A549 treated with Hydrocortisone at 1 μM for 4 hours (cell line): ENCODE measurements at places on chromosomes 16 and 17. TPM values are rescaled to one million over a fixed set of nuclear protein-coding genes. Genes with fewer than 3 reads are reported as not detected.

Gene ZNF830
- total RNA-seq, result 13.5 to 17.7 TPM (median 13.9 TPM) in 5 replicates

Gene SECTM1
- 1.4 to 3.6 TPM (median 2.1 TPM) in 5 replicates for total RNA-seq

Gene CCL14
- not detected in 5 replicates for total RNA-seq

Gene GRB7
- total RNA-seq, result 3.1 to 5.2 TPM (median 3.9 TPM) in 5 replicates

Gene CD300E
- total RNA-seq, result not detected in 5 replicates

Gene GALR2
- total RNA-seq, result 0.89 to 1.8 TPM (median 1.7 TPM) in 5 replicates

Gene NR1D1
- total RNA-seq, result 8.6 to 10.5 TPM (median 10.2 TPM) in 5 replicates

Gene AGRP
- total RNA-seq, result 0.20 TPM in 1 of 5 replicates, not detected in the others

Gene KRTAP2-1
- total RNA-seq, result not detected in 5 replicates

Gene SAMD14
- 0.35 to 0.56 TPM (median 0.37 TPM) in 5 replicates for total RNA-seq

Gene ZNF423
- 0.08 to 0.28 TPM (median 0.18 TPM) in 5 replicates for total RNA-seq

Gene STX1B
- total RNA-seq, result 1.4 to 2.1 TPM (median 1.6 TPM) in 5 replicates

Gene SDR42E2
- total RNA-seq, result not detected in 5 replicates

Gene VAC14
- 30.9 to 34.7 TPM (median 33.5 TPM) in 5 replicates for total RNA-seq

Gene DNAH2
- total RNA-seq, result 0.01 to 0.08 TPM (median 0.02 TPM) in 5 replicates

Gene FTO
- total RNA-seq, result 24.0 to 46.0 TPM (median 28.4 TPM) in 5 replicates

Gene ITGAD
- total RNA-seq, result 0.02 to 0.06 TPM (median 0.05 TPM) in 3 of 5 replicates, not detected in the others

Gene VAMP2
- 23.5 to 31.4 TPM (median 28.1 TPM) in 5 replicates for total RNA-seq

Gene C16orf46
- total RNA-seq, result 0.50 to 0.99 TPM (median 0.85 TPM) in 5 replicates

Gene TBC1D16
- total RNA-seq, result 8.3 to 14.2 TPM (median 13.0 TPM) in 5 replicates

Gene MT1G
- total RNA-seq, result not detected in 5 replicates

Gene PSMD7
- 127 to 200 TPM (median 147 TPM) in 5 replicates for total RNA-seq

Gene RABEP1
- 39.5 to 45.3 TPM (median 41.9 TPM) in 5 replicates for total RNA-seq

Gene ZDHHC1
- 5.4 to 6.9 TPM (median 6.8 TPM) in 5 replicates for total RNA-seq

Gene ADAMTS18
- 0.01 to 0.02 TPM (median 0.02 TPM) in 3 of 5 replicates, not detected in the others for total RNA-seq

Gene SLC38A8
- total RNA-seq, result 0.46 TPM in 1 of 5 replicates, not detected in the others

Gene TUBG2
- 17.1 to 23.8 TPM (median 20.7 TPM) in 5 replicates for total RNA-seq

Gene PRSS53
- total RNA-seq, result 1.0 to 2.5 TPM (median 1.6 TPM) in 5 replicates

Gene KRTAP4-12
- not detected in 5 replicates for total RNA-seq
